NCI-H146 (cell line): ENCODE measurements at places on chromosomes 4 and X.
A peak's percentile ranks its signal among the peaks of the same experiment; 100 is the strongest.

DNA sequence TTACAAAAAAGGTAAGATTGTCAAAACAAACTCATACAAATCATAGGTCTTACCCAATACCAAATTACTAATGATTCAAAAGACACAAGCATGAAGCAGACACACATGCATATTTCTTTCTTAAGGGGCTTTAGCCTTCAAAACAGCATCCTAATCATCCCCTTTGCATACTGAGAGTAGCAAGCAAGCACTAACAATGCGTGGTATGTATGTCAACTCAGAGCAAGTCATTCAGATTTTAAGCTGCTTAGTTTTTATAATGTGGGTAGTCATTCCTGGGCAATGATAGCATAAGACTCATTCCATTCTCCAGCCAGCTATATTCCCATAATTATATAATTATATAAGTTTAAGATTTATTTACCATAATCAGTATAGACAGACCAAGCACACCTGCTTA lies 219.6 kb downstream of the DKK2 start:
- DNase-seq, result no peak

DNA sequence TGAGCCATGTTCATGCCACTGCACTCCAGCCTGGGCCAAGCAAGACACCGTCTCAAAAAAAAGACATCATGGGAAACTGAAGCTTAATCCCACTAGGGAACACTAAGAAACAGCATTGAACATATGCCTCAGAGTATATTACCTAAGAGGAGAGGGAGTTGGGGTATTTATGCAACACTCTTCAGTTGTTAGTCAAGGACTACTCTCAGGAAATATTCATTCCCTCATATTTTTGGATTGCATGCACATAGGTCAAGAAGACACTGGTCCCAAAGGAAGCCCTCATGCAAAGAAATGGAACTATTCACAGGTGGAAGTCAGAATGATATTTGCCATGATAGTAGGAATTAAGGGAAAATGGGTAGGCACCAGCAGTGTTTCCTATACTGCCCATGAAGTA lies 22.8 kb upstream of the PAPSS1 start:
- no peak for DNase-seq

DNA sequence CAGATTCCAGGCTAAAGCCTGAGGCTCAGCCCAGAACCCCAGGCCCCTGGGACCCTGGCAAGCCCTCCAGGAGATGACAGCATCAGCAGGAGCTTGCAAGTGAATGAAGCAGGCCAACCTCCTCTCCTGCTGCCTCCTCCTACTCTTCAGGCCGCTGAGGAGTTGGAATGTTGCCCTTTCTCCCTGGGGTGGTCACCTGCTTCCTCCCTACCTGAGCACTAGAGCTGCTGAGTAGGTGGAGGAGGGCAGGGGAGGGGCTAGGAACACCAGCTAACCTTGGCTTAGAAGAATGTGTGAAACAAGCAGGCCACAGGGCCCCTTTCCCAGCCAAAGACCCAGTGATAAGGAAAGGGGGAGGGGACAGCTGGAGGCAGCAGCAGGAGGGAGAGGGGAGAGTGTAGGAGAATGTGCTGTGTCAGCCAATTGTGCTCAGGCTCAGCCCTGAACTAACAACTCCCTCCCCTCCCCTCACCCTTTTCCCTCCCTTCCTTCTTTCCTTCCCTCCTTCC lies 58.0 kb downstream of the PJA1 start:
- DNase-seq, result no peak

- DNase-seq, result no peak
Observed at GRCh38 chrX:105307762-105308161, 87.3 kb upstream of the TEX13A start.

- DNase-seq, result no peak
Observed at GRCh38 chr4:54165011-54165410, 64.1 kb upstream of the PDGFRA start.

DNA sequence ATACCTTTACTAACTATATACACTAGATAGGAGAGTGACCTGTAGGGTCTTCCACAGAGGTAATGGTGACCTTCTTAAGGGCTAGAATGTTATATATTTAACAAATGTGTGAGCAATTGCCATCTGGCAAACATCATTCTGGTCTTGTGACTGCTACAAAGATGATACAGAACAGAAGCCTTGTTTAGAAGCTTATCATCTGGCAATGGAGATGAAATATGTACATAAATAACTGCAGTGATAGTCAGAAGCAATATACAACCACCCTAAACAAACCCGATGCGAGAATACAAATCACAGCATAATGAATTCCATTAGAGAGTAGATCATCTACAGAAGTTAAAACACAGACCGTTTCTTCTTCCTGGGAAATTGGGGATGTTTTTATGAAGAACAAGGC lies 952.7 kb upstream of the SLIT2 start:
- DNase-seq, result no peak

GRCh38 chrX:1483843-1484637 lies 31.3 kb upstream of the ASMTL start:
- DNase-seq, result no peak

DNA sequence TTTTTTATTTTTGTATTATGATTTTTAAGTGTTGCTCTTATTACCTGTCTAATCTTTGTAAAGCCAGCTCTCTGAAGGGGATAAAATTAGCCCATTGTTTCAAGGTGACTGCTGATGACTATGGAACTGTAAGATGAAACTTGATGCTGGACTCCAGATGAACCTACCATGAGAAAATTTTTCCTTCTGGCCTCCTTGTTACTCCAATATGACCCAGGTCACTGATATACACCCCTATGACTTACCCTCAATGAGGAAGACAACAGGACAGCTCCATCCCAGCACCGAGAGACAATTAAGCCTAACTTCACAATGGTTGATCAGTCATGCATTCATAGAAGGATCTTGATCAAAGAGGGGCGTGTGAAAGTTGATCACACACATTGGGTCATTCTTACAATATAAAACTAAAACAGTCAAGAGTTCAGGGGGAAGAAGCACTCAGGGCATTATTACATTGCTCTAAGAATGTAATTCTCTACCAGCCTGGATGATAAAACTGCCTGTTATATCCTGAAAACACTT lies 230.8 kb upstream of the AGTR2 start:
- no peak for DNase-seq

GRCh38 chr4:77880784-77881183 lies 18.2 kb downstream of the MRPL1 start:
- DNase-seq, result no peak

DNA sequence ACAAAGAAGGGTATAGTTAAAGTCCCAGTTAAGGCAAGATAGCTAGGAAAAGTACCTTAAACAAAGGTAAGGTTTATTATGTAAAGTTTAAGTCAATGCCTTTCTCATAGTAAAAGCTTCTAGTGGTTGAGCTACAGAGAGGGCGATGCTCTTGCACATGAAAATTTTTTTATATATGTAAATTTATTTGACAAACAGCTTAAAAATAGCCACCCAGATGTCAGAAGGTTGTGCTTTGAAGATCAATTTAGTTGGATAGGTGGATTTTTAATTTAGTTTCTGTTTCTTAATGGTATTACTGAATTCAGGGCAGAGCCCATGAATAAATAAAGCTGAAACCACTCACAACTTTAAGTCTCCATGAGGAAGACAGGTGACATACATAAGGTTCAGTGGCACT lies 29.4 kb upstream of the PPP1R2C start:
- no peak for DNase-seq

GRCh38 chr4:148514041-148514440 lies 71.8 kb upstream of the NR3C2 start:
- no peak for DNase-seq

- no peak for DNase-seq
Observed at GRCh38 chr4:137414802-137415201, 117.5 kb downstream of the PCDH18 start.

- peak; percentile 22 for DNase-seq
Observed at GRCh38 chrX:119389871-119390501, 9.2 kb upstream of the SLC25A43 start.

DNA sequence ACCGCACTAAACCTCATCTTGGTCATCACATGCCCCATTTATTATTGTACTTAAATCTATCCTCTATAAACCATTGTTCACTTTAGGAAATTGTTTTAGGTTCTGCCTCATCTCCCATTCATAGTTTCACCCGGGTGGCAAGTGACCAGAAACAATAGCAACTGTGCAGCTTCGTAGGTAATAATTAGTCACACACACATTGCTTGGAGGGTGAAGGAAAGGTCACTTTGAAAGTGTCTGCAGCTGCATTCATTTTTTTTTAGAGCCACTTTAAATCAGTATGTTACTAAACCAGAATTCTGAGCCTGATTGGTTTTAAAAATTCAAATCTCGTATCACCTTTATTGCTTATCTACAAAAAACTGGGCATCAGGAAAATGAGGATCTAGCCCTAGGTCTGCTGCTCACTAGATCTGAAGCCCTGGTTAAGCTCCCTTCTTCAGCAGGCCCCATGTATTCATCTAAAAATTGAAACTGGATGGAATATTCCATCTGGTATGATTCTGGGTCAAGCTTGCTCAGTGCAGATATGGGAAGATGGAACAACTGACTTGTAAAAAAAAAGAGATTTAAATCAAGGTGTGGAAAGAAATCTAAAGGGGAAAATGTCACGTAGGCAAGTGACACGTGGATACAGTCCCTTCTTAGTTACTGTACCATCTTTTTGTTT lies 62.4 kb downstream of the LIMCH1 start:
- no peak for DNase-seq

DNA sequence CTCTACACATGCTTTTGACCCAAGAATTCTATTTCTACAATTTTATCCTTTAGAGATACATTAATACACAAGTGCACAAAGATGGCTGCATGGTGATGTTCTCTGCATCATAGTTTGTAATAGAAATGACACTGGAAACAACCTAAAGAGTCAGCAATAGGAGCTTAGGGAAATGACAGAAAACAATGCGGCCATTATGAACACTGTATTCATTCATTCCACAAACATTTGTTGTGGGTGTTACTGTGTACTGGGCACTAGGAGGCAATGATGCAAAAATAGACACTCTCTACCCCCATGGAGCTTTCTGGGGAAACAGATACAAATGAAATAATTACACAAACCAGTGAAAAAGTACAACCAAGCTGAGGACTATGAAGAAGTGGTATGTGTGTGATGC lies 32.0 kb downstream of the IDS start:
- DNase-seq, result no peak

DNA sequence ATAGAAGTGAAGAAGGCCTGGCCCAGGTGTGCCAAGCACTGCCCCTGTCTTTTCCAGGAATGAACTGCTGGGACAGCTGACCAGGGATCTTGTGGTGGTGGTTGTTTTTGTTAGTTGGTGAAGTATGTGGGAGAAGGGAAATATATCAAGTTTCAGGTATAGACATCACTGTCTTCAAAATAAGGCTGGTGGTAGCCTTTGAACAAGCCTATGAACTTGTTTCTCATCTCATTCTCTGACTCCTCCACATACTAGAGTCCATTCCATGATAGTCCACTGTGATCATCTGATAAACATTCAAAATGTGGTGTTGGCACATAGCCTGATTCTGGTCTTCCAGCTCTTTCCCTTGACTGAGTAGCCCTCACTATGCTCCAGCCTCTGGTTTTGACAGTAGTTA lies 303.7 kb downstream of the CAMK2D start:
- no peak for DNase-seq

GRCh38 chr4:71498002-71498401 lies 159.2 kb downstream of the SLC4A4 start:
- DNase-seq, result no peak

DNA sequence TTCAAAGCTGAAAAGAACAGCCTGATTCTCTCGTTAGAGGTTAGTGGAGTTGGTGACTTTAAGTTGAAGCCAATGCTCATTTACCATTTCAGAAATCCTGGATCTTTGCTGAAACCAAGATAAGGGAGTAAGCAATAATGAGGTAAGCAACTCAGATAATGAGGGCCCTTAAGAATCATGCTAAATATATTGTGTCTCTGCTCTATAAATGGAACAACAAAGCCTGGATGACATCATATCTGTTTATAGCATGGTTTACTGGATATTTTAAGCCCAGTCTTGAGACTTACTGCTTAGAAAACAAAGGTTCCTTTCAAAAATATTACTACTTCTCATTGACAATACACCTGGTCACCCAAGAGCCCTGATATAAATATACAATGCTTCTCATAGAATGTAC lies 276.7 kb upstream of the PPARGC1A start:
- DNase-seq, result no peak

DNA sequence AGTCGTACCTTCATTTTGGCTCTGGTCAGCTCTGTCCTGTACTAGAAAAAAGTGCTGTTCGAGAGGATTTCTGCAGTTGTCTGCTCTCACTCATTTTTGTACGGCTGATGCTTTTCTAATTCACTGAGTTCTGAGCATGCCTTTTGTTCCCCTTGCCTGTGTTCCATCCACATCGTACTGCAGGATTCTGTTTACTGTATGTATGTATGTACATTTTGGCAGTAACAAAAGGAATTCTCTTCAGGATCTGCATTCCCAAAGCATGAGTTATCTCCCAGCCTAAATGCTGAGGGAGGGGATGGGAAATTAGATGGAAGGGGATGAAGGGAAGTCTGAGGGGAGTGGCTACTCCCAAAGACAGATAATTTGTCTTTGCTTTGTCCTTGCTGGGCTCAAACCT lies 87.6 kb downstream of the GBA3 start:
- DNase-seq, result no peak

DNA sequence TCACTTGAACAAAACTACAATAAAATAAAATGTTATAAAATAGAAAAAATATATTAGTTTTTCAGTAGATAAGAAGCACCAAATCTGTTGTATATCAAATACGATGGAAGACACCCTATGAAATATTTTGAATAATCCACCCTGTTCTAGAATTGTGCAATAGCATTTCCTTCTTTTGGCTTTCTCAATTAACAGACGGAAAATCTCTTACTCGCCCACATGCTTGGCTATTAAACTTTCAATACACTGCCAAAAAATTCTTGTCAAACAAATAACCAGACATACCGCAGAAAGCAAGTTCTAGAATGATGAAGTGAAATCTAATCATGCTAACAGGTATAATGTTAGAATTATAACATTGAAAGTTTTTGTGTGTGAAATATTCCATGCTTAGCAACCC lies 671.6 kb upstream of the SLIT2 start:
- DNase-seq, result no peak

- DNase-seq, result no peak
Observed at GRCh38 chr4:100362366-100362765, 155.5 kb downstream of the EMCN start.

DNA sequence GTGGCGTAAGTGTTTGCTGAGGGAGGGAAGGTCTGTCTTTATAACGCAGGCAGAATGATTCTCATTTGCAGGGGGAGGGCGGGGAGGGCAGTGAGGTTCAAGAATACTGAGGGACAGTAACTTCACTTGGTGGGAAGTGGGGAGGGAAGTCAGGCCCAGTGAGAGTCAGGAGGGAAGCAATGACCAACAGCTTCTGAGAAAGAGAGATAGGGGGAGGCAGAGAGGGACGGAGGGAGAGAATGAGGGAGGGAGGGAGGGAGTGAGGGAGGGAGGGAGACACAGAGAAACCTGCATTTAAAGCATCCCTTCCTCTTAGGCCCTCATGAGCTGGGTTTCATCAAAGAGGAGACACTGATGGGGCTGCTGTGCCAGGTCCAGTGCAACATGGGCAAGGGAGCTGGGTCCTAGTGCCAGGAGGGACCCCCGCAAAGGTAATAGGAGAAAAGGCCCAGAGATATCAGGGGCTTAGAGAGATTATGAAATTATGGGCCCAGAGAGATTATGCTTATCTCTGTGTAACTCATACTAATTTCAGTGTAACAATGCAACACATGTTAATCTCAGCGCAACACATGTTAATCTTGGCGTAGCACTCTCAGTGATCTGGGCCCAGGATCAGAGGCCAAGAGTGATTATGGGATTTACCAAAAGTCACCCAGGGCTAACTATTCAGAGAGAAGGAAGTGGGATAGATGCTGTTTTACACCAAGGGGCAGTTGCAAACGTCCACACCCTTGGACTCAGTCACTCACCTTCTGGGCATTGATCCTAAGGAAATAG lies 112.1 kb downstream of the DRD5 start:
- DNase-seq, result no peak
